ENCODE measurements at places on chromosomes 7 and 10.

- DNase-seq: no peak
Measured at GRCh38 chr10:5940807-5941218, 36.5 kb downstream of the IL15RA start.

DNA sequence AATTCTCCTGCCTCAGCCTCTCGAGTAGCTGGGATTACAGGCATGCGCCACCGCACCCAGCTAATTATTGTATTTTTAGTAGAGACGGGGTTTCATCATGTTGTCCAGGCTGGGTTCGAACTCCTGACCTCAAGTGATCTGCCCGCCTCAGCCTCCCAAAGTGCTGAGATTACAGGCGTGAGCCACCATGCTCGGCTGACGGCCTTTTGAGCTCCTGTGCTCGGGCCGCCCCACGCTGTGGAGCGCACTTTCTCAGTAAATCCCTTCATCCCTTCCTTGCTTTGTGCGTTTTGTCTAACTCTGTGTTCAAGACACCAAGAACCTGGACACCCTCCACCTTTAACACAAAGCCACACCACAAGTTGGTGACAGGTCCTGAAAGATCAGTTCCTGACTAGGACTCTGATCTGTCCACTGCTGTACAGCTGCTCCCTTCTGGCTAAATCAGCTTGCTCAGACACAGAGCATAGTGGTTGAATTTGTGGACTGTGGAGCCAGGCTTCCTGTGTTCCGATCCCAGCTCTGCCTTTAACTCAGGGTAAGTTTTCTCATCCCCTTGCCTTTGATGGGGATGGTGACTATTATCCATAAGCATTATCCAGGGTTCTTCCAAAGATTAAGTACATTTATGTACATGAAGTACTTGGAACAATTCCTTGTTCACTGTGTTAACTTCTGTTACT, 20.1 kb downstream of the CHST3 start:
- no peak for DNase-seq

DNA sequence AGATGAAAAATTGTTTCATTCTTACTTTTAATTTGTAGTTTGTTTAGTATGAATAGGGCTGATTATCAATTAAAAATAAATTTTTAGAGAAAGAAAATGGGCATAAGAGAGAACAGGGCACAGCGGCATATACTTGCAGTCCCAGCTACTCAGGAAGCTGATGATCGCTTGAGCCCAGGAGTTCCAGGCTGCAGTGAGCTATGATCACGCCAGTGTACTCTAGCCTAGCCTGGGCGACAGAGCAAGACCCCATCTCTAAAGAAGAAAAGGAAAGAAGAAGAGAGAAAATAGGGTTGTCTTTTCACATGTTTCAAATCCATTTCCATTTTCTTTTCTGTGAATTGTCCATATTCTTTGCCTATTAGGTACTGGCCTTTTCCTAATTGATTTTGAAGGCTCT, 8.0 kb downstream of the SMURF1 start:
- no peak for DNase-seq

GRCh38 chr7:55438757-55439525, 73.8 kb downstream of the LANCL2 start:
- DNase-seq: no peak

DNA sequence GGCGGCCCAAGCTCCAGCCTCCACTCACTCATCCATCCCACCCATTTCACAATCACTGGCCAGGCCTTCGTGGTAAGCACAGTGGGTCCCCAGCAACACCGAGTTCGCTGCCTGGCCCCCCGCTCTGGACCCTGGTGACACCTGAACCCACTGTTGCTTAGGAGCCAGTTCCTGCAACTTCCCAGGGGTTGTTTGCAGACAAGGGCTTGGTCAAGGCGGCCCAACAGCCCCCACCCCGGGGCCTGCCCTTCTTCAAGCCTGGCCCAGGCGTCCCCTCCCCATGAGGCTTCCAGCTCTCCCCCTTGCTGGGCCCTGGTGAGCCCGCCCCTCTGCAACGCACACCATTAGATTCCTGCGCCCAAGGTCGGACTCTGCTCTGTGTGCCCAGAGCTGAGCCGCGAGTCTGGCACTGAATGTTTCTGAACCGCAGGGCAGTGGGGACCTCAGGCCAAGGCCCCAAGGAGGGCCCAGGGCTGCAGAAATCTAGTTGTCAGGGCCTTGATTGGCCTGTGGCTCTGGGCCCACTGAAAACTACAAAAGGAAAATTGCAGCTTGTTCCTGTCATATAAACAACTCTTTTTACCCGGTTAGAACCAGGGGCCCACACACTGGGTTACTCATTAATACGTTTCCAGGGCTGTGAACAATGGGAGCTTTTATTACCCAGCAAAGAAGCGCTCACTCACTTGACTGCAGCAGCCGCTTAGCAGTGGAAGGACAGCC, 2.1 kb upstream of the COX19 start:
- DNase-seq: no peak

DNA sequence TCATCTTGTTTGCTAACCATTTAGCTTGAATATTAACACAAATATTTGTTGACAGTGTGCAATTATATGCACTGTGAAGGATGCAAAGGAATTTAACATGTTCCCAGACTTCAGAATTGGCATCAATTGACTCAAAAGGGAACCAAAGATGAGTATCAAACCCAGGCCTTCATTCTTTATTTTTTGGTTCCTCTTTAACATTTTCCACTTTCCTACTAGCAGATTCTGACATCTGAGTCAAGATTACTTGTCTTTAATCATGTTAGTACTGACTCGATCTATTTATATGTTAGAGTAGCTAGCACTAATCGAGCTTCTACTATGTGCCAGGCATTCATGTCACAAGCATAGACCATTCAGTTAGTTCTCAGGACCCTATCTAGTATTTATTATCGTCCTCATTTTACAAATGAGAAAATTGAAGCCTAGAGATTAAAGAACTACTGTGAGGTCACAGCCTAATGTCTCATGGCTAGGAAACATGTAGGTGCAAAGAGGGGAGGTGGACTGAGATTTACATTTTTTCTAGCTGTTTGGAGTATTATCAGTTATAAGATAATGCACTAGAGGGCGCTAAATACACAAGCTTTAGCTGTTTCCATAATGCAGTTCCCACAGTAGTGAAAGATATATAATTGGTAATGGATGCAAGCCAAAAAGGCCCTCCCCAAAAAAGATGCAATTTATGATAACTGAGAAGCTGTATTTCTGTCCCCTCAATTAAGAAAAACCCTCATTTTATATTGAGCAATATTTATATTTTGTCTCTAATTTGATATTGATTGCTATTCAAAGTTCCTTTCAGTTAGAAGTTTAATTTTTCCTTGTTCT, 32.9 kb upstream of the KMT2E start:
- no peak for DNase-seq

DNA sequence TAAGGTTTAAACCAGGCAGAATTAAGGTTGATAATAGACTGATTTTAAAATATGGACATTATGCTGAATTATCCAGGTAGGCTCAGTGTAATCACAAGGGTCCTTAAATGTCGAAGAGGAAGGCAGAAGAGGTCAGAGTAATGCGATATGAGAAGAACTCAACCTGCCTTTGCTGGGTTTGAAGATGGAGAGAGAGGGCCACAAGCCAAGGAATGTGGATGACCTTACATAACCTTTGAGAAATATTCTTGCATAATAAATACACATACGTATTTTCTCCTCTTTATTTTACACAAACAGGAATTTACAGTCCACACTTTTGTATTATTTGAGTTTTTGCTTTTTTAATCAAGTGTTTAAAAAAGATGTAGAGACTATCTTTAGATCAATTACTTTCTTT, 88.5 kb downstream of the ST7 start:
- DNase-seq: no peak

DNA sequence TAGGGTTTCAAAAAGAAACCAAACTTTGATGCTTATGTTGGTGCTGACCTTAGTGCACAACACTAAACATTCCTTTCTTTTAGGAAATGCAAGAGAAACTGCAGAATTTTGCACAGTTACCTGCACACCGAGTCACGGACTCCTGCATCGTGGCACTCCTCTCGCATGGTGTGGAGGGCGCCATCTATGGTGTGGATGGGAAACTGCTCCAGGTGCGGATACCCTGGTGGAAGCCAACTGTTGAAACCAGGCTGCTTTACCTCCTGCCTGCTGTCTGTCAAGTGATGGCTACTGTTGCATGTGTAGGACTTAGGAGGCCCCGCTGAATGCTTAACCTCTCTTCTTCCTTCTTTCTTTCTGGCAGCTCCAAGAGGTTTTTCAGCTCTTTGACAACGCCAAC, 11.7 kb downstream of the CASP2 start:
- no peak for DNase-seq

DNA sequence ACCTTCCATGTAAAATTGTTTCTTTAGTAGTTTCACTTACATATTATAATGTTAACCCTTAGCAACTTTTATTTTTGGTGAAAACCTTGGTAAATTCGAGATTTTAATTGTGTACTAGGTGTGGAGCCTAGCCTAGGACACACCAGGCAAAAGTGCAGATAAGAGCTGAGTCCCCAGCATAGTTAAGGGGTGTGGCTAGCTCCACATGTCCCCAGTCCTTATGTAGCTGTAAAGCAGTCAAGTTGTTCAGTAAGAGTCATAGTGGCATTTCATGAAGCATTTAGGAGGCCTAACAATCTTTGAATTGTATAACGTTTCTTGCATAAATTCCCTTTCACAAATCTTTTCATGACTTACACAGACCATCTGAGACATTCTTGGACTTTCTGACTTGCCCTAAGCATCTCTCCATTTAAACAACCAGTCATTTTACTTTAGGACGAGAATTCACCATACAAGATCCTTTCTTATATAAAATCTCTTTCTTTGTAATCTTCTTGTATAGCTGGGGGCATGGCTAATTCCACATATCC, 53.8 kb upstream of the INHBA start:
- DNase-seq: no peak

GRCh38 chr10:49167425-49168170, 20.6 kb downstream of the TMEM273 start:
- DNase-seq: no peak

DNA sequence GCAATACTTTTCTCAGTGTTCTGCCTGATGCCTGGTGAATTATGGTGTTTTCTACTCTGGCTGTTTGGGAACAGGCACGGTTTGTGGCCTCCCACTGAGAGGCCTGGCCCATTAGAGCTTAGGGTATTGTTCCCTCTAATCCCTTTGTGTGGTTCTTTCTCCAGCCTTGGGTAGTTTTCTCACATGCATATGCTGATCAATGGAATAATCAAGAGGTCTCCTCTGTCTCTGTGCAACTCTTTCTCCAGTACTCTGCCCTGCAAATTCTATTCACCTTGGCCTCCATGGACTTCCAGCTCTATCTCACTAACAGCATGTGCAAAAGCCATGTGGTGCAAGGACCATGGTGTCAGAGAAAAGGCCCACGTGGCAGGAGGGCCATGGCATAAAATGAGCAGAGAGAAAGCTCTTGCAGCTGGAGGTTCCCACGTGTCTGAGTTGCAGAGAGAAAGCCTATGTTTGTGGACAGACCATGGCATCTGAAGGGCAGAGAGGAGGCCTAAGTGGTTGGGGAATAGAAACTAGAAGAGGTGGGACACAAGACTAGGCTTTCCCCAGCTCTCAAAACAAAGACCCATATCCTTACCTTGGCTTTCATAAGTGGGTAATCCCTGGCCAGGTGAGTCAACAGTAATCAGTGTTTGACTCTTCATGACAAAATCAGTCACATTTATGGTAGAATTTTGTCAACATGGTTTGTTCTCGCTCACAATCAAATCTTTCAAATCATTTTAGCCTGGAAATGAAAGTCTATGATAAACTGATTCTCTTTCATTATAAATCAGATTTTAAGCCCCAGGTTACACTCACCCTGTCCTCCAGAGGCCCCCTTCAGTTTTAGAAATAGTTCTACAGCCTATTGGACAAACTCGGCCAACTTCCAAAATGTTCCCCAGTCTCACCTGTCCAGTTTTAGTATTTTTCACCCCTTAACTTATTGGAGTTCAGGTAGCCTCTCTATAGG, 17.3 kb downstream of the OPALIN start:
- DNase-seq: no peak

- no peak for DNase-seq
Measured at GRCh38 chr10:68796605-68797004, 30.7 kb upstream of the STOX1 start.

DNA sequence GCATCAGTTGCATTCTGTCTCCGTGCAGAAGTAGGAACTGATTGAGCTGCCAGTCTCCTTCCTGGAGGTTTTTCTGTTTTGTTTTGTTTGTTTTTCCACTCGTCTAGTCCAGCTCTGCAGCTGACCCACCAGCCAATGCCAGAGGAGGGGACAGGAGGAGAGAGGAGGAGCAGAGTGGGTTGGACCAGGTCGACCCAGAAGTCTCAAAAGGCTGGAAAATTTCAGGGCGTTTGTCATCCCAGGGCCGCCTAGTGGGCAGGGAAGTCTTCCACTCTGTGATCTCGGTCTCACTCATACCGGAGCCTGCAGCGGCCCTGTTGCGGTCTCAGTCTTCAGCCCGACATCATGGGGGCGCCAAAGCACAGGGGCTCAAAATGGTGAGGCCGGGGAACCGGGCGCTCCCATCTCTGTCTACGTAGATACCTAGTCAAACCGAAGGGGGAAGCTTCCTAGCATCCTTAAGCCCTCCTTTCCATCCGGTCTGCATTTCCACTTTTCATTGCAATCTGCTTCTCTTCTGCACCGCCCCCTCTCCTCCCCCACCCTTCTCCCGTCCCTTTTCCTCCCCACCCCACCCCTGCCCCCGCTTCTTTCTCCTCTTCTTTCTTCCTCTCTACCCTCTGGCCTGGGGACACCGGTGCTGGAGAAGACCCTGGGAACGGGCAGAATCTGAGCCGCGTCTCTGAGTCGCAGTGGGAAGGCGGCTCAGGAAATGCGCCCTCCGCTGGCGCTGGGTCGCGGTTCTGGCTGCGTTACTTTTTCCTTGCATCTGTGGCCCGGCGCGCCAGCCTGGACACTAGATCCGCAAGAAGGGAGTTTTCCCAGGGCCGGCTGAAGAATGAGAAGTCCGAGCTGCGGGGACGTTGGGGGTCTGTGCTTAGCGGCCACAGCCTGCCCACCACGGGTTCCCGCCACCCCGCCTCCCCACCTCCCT, 16.2 kb upstream of the PAX2 start:
- no peak for DNase-seq

Data from skeletal muscle cell (primary cell).